Kidney epithelial cell (primary cell): ENCODE measurements at places on chromosomes 16 and 17.

DNA sequence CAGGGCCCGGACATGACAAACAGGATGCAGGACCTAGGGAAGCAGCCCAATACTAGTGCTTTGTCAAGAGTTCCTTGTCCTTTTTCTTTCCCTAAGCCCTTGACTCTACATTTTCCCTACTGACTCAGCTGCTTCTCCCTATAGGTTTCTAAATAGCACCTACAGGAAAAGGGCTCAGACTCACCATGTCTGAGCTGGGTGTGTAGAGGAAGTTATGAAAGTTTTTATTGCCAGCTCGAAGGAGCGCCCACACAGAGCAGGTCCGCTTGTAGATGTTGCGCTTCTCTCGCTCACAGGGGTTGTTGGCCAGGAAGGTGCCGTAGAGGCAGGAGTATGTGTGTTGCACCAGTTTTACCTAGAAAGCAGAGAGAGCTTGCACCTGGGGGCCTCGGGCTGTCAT is 10.6 kb downstream of the MTMR4 start:
- no peak for DNase-seq

GRCh38 chr17:4643676-4644075 is 2.2 kb upstream of the ALOX15 start:
- no peak for DNase-seq

GRCh38 chr16:27325736-27326135 is 12.0 kb downstream of the IL4R start:
- DNase-seq = no peak

GRCh38 chr16:27739606-27740357 is 189.8 kb downstream of the KATNIP start:
- no peak for DNase-seq

GRCh38 chr17:58694302-58694701 is 1.9 kb downstream of the RAD51C start:
- no peak for DNase-seq

- DNase-seq = no peak
These were observed 3.6 kb downstream of the KRT17 start for GRCh38 chr17:41620583-41621434.
